ENCODE measurements at places on chromosomes 2 and 18.

DNA sequence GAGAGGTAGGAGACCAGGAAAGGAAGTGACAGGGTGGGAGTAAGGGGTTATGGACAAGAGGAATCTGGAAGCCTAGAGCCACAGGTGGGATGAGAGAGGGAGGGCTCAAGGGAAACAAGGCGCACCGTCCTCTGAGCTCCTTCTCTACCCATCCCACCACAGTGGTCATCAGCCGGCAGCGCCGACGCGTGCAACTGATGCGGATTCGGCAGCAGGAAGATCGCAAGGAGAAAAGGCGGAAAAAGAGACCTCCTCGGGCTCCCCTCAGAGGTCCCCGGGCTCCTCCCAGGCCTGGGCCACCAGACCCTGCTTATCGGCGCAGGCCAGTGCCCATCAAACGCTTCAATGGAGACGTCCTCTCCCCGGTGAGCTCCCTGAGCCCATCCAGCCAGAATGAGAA lies 5.2 kb downstream of the TMEM198 start:
- DNase-seq = no peak

GRCh38 chr2:231910771-231911170 lies 15.4 kb downstream of the NPPC start:
- DNase-seq = no peak

GRCh38 chr18:28690836-28691495 lies 514.0 kb upstream of the CDH2 start:
- DNase-seq = no peak

DNA sequence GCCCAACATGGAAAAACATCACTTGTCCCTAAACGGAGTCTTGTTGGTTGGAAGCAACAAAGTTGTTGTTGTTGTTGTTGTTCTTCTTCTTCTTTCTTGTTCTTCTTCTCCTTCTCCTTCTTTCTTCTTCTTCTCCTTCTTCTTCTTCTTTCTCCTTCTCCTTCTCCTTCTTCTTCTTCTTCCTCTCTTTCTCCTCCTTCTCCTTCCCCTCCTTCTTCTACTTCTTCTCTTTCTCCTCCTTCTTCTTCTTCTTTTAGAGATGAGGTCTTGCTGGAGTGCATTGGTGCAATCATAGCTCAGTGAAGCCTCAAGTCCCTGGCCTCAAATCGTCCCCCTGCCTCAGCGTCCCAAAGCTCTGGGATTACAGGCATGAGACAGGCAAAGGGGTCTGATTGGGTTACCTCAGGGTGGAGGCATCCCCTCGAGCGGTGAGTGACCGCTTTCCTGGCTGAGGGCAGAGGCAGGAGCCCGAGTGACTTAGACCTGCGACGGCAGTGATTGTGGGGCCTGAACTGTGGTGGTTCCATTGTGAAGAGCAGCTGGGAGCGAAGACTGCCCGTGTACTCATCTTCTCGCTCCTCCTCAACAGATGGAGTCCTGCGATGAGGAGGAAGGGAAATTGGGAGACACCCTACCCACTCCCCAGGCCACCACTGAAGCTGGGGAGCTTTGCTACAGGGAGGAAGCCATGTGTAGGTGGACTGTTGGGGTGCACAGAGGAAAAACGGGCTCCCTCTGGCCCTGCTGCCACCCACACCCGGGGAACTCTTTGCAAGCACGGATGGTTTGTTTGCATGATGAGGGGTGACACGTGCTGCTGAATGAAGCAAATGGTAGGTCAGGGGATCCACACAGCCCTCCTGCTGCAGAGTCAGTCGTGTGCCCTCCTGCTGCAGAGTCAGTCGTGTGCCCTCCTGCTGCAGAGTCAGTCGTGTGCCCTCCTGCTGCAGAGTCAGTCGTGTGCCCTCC lies 7.0 kb upstream of the PER2 start:
- DNase-seq = no peak

- no peak for DNase-seq
Observed at GRCh38 chr2:69192176-69192945, 179.4 kb downstream of the ANTXR1 start.

GRCh38 chr2:85695121-85695520 lies 963 bp downstream of the GNLY start:
- no peak for DNase-seq

DNA sequence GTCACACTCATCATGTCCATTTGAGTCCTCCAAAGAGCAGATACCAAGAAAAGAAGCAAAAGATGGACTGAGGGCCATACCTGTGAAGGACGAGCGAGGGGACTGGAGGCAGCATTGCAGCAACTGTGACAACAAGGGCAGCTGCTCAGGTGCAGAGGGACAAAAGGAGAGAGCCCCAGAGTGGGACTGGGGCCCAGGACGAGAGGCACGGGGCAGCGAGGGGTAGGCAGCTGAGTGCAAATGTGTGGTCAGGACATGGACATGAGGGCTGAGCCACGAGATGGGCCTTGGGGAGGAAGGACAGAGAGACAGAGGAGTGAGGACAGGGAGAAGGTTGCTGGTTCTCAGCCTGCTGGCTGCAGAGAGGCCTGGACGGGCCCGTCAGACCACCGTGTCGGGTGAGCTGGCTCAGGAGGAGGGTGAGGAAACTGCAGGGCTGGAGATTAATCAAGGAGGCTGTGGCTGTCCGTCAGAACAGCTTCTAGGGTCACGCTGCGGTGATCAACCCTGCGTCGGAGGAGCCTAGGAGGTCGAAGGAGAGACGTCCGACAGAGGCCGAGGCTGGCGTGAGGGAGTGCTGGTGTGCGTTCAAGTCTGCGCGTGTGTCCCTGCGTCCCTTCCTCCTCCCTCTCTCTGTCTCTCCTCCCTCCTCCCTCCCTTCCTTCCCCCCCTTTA lies 206.8 kb upstream of the HDAC4 start:
- no peak for DNase-seq

- peak; percentile 79 for DNase-seq
Observed at GRCh38 chr2:112092286-112093041, 37.4 kb downstream of the TMEM87B start.

GRCh38 chr2:96089356-96090195 lies 26.8 kb downstream of the ADRA2B start:
- DNase-seq = no peak

- DNase-seq = no peak
Observed at GRCh38 chr2:182831101-182831500, 35.3 kb downstream of the FRZB start.

GRCh38 chr2:77566131-77566530 lies 44.0 kb upstream of the LRRTM4 start:
- peak; percentile 1 for DNase-seq

- DNase-seq = no peak
Observed at GRCh38 chr2:106026271-106027190, 167.6 kb downstream of the UXS1 start.

GRCh38 chr2:200713704-200714064 lies 98.0 kb upstream of the BZW1 start:
- DNase-seq = no peak

DNA sequence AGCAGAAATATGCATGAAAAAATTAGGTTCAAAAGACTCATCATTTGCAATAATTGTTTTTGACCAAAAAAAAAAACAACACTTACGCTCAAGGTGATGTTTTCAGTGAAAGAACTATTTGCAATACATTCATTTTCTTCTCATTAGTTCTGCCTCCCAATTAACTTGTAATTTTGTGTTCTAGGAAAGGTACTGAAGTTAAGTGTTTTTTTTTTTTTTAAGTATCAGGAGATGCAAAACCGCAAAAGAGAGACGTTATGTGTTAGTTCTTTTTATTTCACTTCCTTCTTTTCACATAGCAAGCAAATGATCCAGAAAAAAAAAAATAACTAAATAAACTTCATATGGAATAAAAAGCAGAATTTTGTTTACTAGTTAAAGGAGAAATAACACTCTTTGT lies 735.2 kb upstream of the GCFC2 start:
- DNase-seq = no peak

DNA sequence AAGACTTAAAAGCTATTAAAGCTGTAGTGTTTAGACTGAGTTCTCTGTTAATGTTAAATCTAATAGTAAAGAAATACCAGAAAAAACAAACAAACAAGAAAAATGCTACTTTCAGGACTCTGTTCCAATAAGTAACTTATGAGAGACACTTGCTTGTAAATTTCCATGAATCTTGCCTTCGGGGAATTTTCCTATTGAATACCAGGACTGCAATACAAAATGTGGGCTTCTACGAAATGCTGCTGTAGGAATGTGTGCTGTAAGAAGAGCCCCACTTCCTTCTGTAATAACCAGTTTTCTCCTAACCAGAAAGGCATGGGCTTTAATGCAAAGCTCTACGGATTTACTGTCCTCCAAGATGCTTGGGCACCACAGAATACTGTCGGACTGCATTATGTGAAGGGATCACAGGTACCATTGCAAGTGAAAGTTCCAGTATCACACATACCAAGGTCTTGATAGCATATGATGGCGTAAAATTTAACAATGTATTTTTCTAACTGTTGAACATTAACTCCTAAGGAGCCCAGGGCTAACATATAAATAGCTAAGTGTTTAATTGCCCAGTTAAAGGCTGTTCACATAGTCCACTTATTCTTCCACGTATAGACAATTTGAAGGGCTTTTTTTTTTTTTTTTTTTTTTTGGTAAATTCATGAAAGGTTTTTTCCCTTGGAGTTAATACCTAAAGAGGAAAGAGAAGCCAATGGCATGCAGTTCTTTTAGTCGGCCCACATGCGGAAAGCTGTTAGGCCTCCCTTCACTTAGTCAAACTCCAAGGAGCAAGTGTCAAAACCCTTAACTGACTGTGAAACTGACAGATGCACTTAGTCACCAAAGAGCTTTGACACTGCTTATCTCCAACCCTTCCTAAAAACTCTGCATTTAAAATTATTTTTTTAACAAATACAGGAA lies 564.0 kb upstream of the POU3F3 start:
- DNase-seq = no peak

DNA sequence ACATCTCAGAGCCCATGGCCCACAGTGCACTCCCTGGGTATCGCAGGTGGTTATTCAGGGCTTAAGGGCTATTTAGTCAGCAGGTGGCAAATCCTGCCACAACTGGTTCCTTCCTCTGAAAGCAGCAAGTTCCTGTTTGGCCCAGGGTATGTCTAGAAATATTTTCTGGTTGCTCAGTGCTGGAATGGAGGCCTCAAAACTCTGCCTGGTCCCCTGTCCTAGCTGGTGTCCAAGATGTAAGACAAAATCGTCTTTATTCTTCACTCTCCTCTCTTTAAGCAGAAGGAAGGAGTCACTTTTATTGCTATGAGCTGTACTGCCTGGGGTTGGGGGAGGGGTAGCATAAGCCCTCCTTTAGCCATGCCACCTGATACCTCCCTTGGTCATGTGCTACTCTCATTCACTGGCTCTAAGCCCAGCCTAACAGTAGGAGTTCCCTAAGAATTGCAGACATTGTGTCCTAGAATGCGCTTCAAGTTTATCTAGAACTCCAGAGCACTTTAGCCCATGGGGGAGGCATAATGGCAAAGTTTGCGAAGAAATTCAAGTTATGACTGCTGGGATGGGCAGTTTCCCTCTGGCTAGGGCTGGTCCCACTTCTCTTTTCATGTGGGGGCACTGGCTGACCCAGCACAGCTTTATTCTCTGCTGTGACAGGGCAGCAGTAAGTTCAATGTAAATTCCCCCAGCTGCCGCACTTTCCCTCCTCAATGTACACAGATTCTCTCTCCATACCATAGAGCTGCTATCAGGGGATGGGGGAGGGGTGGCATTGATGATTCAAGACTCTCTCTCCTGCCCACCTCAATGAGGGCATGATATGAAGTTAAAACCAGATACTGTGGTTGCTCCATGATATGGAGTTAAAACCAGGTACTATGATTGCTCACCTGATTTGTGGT lies 27.1 kb upstream of the CWC22 start:
- peak; percentile 83 for DNase-seq

GRCh38 chr2:30026091-30027055 lies 105.0 kb upstream of the ALK start:
- peak; percentile 49 for DNase-seq

- peak; percentile 90 for DNase-seq
Observed at GRCh38 chr18:498931-499775, 1.3 kb downstream of the COLEC12 start.

GRCh38 chr2:107984707-107985106 lies 1.6 kb upstream of the SLC5A7 start:
- no peak for DNase-seq

DNA sequence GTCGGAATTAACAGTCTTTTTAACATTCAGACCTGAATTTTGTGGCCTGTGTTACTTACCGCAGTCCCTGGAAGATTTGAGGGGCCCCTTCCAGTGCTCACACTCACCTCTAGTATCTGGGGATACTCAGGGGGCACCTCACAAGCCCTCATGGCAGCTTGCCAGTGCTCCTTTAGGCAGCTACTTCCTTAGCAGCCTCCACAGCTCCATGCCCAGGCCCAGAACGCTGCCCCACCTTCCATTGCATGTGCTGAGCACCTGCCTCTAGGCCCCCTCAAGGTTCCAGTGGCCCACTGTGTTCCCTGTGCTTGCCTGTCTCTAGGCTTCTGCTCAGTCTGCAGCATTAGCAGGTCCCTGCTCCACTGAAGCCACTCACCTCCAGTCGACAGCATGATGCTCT lies 30.0 kb upstream of the PLA2R1 start:
- no peak for DNase-seq

DNA sequence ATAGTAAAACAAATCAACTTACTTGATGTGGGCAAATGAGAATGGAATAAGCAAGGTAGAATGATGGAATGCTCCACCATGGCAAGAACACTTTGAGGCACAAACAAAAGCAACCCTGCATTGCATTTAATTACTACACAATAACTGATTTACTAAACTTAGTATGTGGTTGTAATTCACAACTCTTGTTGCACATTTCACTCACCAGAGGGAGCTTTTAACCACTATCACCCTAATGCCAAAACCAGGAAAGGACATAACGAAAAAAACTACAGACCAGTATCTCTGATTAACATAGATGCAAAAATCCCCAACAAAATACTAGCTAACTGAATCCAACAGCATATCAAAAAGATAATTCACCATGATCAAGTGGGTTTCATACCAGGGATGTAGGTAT lies 659.8 kb downstream of the CPS1 start:
- DNase-seq = peak; percentile 19

GRCh38 chr2:1219901-1220573 lies 193.2 kb upstream of the TPO start:
- DNase-seq = peak; percentile 28

- no peak for DNase-seq
Observed at GRCh38 chr2:3675687-3676086, 17.7 kb downstream of the ALLC start.

DNA sequence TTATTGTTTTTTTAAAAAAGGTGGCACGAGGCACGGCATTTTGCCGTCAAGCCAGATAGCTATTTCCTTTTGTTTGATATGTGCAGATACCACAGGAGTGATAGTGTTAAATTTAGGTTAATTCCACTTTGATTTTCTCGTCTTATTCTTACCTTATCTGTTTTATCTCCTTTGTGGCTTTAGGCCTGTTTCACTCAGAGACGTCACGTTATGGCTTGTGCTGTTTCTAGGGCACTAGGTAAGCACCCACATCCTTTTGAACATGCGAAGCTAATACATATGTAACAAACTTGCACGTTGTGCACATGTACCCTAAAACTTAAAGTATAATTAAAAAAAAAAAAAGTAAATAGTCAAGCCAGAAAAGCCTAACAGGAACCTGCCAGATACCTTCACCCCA lies 57.8 kb downstream of the C18orf63 start:
- no peak for DNase-seq

DNA sequence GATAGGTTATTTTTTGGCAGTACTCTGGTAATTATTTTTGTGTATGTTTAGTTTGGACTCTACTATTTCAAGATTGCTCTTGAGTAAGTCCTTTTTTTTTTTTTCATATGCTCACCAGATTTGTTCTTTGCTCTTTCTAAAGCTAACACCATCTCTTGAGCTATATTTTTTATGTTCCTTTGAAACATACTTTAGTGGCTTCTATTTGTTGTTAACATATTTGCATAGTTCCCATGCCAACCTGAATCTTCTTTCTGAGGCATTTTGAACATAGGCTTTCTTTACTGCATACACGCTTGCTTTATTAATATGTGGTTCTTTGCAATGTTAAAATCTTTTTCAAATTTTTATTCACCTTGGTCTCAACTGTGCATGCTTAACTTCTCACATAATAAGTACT lies 1644.9 kb downstream of the SUCLG1 start:
- no peak for DNase-seq
